ENCODE measurements at places on chromosomes 16 and 17.

DNA sequence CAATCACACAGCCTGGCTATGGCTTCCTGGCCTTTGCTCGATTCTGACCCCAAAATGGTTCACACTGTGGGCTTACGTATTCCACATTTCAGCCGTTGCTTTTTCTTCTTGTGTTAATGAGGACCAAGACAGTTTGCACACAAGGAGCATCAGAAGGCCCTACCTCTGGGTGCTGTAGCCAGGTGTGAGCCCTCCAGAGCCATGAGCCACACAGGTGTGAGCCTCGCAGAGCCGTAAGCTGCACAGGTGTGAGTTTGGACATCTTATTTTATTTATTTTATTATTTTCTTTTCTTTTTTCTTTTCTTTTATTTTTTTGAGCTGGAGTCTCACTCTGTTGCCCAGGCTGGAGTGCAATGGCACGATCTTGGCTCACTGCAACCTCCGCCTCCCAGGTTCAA is 70.6 kb downstream of the LMF1 start:
- no peak for DNase-seq

DNA sequence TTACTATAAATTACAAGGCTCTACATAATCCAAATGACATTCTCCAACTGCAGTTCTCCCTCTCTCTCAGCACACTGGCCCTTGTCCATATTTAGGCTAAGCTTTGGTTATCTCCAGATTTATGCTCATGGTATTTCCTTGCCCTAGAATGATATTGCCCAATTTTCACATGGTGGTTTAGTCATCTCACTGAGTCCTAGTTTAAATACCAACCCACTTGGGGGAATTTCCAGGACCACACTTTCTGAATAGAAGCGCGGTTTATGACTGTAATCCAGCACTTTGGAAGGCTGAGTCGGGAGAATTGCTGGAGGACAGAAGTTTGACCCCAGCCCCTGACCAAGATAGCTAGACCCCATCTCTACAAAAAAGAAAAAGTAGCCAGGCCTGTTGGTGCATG is 280.1 kb upstream of the MON1B start:
- DNase-seq: no peak

- peak; percentile 39 for DNase-seq
These were observed at the start of gene ZNF205 for GRCh38 chr16:3112058-3112880. TSS of gene ZNF205 (plus strand) at chr16:3112586. CDS start at chr16:3113431, 845 bp downstream.

DNA sequence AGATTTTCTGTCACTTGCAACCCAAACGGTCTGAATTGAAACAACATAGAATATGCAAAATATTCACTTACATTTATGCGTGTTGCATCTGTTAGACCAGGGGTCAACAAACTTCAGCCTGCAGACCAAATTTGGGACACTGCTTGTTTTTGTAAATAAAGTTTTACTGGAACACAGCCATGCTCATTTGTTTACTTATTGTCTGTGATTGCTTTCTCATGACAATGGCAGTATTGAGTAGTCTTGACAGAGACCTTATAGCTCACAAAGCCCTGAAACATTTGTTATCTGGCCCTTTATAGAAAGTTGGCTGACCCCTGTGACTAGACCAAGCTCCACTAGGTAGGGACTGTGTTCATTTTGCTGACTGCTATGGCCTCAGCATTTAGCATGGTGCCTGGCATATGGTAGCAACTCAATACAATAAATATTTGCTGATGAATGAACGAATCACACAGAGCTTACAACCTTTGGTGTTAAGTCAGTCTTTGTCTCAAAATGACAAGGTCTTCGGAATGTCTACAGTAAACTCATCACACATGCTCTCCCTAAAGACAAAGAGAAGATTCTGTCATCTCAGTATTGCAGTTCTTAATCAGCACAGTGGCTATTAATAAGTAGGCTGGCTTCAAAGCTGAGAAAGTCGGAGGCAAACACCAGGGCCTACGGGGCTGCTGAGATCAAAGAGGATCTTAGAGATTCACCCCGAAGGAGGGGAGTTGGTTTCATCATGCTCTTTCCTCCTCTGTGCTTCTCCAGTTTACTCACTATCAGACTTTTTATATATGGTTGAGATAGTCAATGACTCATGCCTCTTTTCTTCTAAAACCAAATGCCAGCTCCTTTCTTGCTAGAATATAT is 95.2 kb upstream of the AXIN2 start:
- no peak for DNase-seq

- no peak for DNase-seq
These were observed 49.8 kb downstream of the NDEL1 start for GRCh38 chr17:8485491-8485890.

GRCh38 chr17:73315471-73315870 is 3.7 kb upstream of the CDC42EP4 start:
- no peak for DNase-seq

DNA sequence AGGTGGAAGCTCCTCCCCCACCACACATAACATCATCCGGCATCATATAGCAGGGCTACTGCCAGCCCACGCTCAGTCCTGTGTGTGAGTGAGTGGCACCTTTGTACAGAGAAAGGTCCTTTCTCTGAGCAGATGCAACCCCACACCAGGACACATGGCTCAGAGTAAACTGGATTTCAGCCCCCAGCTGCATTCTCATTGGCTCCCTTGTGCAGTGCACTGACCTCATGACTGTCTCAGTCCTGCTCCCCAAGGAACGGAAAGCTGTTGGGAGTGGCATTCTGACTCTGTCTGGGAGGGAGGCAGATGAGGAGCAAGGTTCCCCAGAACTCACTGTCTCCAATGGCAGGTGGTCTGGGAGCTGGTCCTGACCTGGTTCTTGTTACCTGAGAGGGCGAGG is 244.1 kb downstream of the PHKB start:
- no peak for DNase-seq

GRCh38 chr17:78748048-78748729 is 33.9 kb downstream of the CYTH1 start:
- no peak for DNase-seq

GRCh38 chr16:72927199-72928089 is 120.5 kb downstream of the ZFHX3 start:
- no peak for DNase-seq

DNA sequence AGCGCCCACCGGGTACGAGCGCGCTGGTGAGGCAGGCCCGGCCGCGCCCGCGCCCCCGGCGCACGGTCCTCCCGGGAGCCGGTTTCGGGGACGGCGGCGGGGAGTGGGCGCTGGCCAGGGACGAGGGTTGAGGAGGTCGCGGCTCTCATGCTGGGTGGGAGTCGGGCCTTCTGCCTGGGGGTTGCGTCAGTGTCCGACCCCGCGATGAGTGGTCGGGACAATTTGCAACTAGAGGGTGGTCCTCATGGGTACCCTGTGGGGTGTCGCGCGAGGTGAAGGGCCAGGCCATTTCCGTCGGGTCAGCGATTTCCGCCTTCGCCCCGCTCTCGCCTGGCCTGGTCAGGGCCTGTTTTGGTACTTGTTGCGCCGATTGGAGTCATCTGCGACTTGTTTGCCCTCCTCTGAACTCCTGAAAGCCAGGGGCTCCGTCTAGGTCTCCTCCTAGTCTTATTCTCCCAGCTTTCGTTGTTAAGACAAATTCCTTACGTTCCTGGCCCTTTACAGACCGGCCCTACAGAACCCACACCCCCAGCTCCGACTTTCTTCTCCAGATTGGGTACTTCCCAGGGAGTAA is 14.9 kb downstream of the NAA60 start:
- DNase-seq: no peak

DNA sequence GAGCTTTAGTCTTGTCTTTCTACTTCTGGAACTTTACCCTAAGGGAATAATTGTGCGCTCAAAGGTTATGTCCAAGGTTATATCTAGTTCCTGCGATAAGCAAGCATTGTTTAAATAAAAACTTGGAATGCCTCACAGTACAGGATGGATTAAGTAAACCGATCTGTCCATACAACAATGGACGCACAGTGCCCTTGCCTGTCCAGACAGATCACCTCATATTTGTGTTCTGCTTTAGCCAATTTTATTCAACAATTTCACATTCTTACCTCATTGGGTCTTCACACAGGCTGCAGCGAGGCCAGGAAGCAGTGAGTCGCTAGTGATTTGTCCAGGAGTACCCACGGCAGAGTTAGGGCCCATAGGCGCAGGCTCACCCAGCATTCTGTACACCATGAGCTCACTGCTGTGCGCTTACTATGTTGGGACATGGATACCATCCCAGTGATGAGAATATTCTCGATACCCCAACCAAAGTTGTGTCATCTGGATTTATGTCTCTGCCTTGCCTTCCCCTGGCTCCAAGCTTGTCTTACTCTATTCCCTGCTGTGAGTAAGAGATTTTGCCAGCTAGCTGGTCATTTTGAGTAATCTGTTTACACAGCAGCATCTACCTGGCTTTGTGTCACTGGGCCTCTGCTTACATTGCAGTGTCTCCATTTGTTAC is 39.8 kb downstream of the USP43 start:
- no peak for DNase-seq

DNA sequence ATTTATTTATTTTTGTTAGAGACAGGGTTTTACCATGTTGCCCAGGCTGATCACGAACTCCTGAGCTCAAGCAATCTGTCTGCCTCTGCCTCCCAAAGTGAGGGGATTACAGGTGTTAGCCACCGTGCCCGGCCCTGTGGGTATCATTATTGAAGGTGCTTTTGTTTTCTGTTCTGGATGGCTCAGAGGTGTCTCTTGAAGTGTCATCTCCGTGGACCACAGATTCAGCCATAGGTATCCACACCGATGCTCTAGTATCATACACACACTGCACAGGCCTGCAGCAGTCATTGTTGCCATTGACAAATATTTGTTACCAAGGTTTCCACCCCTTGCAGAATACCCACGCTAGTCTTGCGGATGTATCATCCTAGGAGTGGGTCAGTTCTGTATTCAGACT is 446.2 kb downstream of the XYLT1 start:
- no peak for DNase-seq

- no peak for DNase-seq
These were observed 29.3 kb downstream of the GINS3 start for GRCh38 chr16:58421529-58421928.

DNA sequence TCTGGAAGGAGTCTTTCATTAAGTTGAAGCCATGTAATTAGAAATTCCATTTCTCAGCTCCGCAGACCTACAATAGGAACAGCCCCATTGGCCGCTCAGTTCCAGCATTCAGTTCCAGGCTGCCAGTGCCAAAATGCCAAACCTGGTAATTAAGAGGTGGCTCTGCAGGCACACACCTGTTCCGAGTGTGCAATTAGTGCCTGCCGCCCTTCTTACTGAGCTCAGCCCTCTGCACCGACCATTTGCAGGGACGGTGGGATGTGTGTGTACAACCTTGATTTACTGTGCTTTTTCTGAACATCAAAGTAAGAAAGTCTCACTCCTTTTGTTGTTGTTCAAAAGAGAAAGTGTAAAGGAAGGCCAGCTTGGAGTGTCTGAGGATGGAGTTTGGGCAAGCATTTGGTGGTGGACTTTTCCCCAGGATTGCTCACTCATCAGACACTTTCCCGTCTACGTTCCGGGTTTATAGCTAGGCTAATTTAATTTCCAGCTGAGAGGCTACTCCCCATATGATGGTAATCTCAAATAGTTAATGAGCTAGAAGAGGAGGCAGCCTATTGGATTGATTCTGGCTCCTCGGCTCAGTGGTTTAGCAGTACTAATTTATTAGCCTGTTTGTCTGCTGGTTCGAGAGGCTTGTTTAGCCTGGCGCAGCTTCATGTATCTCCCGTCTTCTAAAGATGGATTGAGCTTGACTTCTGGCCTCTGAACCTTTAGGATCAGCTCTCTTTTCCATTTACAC is 20.0 kb downstream of the HS3ST3B1 start:
- DNase-seq: no peak

- no peak for DNase-seq
These were observed 262.4 kb downstream of the CNTNAP4 start for GRCh38 chr16:76539609-76540008.

DNA sequence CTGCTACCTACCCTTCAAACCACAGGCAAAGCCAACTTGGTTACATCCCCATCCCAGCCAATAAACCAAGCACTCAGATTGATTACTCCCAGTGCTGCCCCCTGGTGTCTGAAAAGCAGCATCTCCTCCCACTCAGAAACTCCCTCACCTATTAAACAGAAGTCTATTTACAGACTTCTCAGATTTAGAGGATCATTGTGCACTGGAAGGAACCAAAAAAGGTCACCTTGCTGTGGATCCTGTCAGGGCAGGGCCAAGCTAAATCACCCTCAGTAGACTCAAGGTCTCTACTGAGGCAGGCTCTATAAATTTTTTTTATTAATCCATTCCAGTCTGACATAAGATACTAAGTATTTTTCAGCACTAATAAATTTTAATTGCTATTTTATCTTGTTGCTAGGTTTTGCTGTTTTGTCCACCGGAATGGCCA is 17.6 kb downstream of the HIGD1B start:
- peak; percentile 1 for DNase-seq

GRCh38 chr17:38459567-38459966 is 31.3 kb downstream of the ARHGAP23 start:
- DNase-seq: no peak

GRCh38 chr17:58315281-58315711 is 13.3 kb downstream of the TSPOAP1 start:
- DNase-seq: no peak

DNA sequence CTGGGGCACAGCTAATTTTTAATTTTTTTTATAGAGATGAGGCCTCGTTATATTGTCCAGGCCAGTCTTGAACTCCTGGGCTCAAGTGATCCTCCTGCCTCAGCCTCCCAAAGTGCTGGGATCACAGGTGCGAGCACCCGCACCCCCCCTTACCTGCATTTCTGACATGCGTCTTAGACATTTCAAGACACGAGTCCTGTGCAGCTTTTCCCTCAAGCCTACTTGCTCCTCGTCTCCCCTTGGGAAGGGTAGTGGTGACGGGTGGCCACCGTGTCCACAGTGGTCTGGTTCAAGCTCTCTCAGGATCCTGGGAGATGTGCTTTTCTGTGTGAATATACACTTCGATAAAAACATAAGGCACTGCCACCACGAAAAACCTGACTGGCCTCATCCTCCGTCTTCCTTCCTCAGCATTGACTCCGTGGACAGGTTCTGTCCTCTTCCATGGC is 9.6 kb downstream of the CANT1 start:
- DNase-seq: no peak

Data from NCI-H1417 treated with DMSO at 0.1 percent for 48 hours (cell line).